ENCODE measurements at places on chromosomes 5 and 9.

GRCh38 chr5:78112931-78113330, 181.6 kb downstream of the AP3B1 start:
- no peak for DNase-seq

- no peak for DNase-seq
Measured at GRCh38 chr5:174222891-174223290, 177.4 kb downstream of the NSG2 start.

DNA sequence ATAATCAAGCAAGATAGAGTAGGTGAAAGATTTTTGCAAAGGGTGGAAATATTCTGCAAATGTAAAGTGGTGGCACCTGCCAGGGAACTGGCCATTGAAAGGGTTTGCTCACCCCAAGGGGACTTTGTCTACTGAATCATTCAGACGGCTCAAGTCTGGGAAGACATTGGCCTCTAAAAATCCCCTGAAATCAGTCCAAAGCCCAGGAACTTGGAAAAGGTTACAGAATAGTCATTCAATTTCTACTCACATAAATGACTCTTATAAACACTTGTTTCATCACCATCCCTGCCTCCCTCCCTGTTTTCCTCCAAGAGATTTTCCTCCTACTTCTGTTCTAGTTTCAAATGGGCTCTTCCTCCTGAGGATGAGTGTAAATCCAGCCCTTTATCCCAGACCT, 28.5 kb downstream of the ZNF366 start:
- no peak for DNase-seq

DNA sequence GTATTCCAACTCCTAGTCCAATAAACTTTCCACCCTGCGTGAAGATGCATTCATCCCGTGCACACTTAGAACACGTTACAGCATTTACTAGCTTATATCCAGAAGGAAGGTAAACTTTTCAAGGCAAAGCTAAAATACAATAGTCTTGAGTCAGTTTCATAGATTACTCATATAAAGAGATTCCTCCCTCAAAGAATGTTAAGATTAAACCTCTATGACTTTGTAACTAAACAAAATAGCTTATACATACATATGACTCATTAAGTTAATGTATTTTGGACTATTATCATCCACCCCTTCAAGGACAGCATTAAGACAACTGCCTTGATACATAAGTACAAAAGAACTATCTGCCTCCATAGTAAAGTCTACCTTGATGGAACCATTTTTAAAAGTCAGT, 36.1 kb downstream of the TLE1 start:
- no peak for DNase-seq

DNA sequence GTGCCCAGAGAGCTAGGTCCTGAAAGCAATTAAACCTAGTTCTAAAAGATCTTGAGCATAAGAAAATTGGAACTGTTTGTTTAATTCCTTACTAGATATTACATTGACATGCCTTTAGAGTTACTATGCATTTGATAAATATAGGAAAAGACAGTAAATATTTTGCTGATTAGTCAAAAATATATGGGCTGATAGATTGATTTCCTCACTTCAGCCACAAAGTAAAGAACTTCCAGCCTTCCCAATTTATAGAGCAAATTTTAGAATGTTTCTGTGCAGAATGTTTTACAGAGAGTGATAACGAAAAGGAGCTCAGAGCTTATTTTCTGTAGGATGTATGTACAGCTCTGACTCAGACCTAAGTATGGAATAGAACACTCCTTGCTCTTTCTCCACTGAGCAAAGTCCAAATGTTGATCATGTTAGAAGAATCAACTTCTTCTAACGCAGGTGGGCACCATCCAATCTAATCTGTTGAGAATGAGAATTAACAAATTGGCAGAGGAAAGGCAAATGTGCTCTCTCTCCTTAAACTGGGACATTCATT, 72.9 kb upstream of the PAM start:
- DNase-seq: no peak

DNA sequence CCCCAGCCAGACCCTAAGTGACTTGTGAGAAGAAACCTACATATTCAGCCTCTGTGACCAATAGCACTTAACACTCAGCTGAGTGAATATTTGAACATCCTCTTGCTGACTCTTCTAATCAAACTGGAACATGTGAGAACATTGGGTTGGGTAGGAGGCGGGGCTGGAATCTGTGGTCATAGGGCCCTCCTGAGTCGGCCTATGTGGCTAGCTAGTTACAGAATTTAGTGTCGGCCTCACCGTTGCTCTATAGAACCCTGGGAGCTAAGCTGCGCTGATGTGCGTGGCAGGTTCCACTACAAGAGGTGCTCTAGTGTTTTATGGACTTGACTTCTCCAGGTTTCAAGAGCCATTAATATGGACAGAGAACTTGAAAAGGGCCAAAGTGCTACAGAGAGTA, 138.8 kb downstream of the DROSHA start:
- no peak for DNase-seq

GRCh38 chr5:32707418-32707997, 3.6 kb upstream of the NPR3 start:
- DNase-seq: no peak

- no peak for DNase-seq
Measured at GRCh38 chr5:71588533-71588885, 1.4 kb downstream of the MCCC2 start.

GRCh38 chr5:138874771-138875551, at the start of gene LRRTM2:
Gene LRRTM2 (minus strand): TSS chr5:138875335. CDS start chr5:138874911, 424 bp downstream.
- DNase-seq: no peak

DNA sequence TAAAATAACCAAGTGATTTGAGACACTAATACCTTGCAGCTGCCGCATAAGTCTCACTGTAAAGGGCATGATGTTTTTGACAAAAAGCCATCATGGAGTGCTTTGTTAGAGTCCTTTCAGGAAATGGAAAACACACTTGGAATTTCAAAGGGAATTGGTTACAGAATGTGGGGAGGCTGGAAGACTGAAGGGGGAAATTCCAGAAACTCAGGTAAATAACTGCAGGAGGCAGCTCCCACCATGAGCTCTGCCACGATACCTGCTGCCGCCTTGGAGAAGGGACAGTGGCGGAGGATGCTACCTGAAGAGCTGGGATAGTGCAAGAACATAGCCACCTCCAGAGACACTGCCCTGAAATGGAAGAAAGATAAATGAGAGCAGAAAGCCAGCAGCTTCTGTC, 66.9 kb downstream of the PRKACG start:
- no peak for DNase-seq

DNA sequence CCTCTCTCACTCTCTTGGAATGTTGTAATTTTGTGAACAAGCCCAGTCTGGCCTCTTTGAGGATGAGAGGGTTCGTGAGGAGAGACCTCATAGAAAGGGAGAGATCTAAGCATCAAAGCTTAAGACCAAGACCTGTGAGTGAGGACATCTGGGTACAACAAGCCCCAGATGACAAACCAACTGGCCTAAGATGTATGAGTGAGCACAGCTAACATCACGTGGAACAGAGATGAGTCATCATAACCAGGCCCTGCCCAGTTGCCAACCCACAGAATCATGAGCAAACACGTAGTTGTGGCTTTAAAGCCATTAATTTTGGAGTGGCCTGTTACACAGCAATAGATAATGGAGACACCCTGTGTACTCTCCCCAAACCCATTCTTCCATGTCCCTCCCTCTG, 439.1 kb upstream of the KIF2A start:
- DNase-seq: no peak

GRCh38 chr9:3827175-3827574, 301.4 kb upstream of the RFX3 start:
- no peak for DNase-seq

- no peak for DNase-seq
Measured at GRCh38 chr5:98307811-98308210, 465.7 kb upstream of the RGMB start.

DNA sequence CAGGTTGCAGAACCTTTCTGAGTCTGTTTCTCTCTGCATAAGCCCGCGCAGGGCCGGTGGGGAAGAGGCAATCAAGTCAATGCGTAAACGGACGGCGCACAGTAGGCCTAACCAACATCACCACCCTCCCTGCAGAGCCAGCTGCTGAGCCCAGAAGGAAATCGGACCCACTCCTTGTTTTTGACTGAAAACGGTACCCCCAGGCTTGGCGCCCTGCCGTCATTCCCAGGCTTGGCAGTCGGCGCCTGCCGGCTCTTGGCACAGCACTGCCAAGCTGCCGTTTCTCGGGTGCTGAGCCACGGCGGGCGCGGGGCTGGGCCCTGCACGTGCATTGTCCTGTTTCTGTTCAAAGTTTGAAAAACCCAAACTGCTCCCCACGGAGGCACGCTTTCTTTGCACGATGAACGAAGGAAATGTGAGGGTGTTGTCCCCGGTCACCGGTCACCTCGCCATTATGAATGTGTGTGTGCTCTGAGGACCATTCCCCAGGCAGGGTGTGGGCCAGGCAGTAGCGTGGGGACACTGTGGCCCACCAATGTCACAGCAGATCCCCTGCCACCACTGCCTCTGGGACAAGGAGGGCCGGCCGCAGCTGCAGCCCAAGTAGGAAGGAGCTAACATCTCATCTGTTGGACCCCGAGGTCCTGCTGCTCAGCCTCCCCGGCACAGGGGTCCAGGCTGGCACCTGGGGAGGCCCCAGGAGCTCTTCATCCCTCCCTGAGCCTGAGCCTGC, 20.1 kb downstream of the FIBCD1 start:
- DNase-seq: no peak

- no peak for DNase-seq
Measured at GRCh38 chr5:180910182-180910581, 11.2 kb downstream of the BTNL8 start.

GRCh38 chr5:95238560-95239325, 46.2 kb downstream of the MCTP1 start:
- no peak for DNase-seq

Measured in stimulated activated CD8-positive, alpha-beta memory T cell treated with anti-CD3 and anti-CD28 coated beads, Interleukin-2, amount 100 ng/mL, for 1 hour (primary cell).